Renal pelvis (tissue), 12 donors: ENCODE measurements at places on chromosomes 2 and 18.

GRCh38 chr2:124970030-124970429 lies 944.9 kb downstream of the CNTNAP5 start:
- no peak for DNase-seq

- no peak for DNase-seq
These were observed 153.6 kb upstream of the ZNF804A start for GRCh38 chr2:184444623-184445223.

GRCh38 chr2:143422681-143423080 lies 293.5 kb downstream of the ARHGAP15 start:
- DNase-seq: no peak

DNA sequence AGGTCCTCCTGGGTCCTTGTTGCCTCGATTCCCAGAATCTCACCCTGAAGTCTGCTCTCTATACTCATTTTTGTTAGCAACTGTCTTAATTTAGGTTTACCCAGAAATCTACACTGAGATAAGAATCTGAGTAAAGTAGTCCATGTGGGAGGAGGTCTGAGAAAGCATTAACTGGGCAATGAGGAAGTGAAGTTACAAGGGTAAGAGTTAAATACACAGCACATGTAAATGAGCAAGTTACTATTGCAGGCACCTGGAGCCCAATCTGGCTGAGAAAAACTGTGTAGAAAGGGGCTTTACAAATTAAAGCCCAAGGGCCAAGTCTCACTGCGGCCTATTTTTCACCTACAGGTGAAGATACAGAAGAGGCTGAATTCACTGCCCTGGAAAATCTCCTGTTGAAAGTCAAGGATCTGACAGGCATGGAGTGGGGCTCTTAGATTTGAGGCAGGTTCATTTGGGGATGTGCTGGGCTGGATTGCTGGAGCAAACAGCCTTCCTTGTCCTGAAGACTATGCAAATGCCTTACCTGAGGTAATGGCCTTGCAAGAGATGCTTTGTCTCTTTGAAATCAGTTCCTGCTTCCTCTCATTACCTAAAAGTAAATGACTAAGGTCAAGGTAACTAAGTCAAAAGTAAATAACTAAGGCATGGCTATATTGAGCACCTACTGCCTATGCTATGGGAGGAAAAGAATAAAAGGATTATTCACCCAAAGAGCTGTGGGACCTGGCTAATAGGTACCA lies 84.4 kb upstream of the DYNAP start:
- DNase-seq: no peak

GRCh38 chr2:154591294-154591820 lies 107.1 kb upstream of the KCNJ3 start:
- DNase-seq: no peak

DNA sequence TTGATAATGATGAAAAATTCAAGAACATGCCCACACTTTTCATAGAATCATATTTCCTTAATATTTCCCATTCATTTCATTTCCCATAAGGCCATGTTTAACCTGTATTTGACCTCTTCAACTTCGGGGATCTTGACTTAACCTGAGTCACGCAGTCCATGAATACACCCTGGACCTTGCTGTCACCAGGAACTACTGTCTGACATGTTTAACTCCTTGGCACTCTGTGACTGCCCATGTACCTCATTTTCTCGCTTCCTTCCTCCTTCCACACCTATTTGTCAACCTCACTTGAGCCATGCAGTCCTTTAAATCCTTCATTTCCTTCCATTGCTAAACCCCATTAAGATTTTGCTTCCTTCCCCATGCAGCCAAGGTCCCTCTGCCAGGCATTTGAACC lies 16.3 kb downstream of the ABCB11 start:
- DNase-seq: no peak

DNA sequence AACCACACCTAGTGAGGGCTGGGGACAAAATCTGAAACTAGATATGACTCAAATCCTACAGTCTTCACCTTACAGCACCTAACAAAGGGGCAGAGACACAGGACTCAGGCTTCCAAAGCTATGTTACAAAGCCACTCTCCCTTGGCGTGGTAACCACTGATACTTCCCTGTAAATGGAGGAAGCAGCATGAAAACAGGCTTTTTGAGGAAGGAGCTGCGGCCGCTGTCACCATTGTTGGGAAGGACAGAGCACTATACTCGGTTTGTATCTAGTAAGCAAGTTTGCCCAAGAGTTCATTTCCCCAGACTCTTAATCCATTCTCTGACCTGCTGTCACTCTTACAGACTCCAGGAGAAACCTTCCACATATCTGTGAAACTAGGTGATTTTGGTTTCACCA lies 60.3 kb downstream of the LONRF2 start:
- DNase-seq: no peak

DNA sequence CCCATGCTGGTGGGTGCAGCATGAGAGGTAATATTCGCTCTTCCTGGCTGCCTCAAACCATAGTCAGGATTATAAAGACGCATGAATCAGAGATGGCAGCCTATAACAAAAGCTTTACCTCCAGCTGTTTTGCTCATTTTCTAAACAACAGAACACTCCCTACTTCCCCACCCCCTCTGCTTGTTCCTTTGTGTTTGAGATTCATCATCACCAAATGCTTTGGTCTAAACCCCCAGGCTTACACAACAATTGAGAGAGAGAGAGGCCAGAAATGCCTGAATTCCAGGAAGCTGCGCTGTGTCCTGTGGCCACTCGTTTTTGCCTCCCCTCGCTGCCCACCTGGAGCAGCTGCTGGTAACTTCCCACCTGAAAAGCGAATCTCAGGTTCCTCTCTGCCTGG lies 78.8 kb upstream of the CAPN13 start:
- no peak for DNase-seq

GRCh38 chr2:181472990-181473389 lies 15.8 kb downstream of the ITGA4 start:
- no peak for DNase-seq

GRCh38 chr2:81523344-81523743 lies 1218.8 kb upstream of the LRRTM1 start:
- no peak for DNase-seq

DNA sequence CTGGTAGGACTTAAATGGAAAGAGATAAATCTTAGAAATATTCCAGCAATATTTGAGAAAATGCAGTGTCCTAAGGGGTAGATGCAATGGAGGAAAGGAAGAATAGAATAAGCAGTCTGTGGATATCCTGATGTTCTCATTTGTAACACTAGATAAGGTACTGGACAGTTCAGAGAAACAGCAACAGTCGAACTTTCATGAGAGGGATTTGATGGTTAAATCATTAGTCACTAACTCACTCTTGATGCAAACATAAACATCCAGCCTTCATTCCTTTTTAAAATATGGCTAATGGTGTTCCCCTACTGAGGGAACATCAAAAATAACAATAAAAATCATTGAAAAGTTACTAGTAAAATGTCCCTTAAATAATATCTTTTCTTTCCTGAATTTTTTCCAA lies 211.4 kb upstream of the SLC39A10 start:
- no peak for DNase-seq
